ENCODE measurements at places on chromosomes 1 and 21. TPM values are rescaled to one million over a fixed set of nuclear protein-coding genes. Genes with fewer than 3 reads are reported as not detected.

DNA sequence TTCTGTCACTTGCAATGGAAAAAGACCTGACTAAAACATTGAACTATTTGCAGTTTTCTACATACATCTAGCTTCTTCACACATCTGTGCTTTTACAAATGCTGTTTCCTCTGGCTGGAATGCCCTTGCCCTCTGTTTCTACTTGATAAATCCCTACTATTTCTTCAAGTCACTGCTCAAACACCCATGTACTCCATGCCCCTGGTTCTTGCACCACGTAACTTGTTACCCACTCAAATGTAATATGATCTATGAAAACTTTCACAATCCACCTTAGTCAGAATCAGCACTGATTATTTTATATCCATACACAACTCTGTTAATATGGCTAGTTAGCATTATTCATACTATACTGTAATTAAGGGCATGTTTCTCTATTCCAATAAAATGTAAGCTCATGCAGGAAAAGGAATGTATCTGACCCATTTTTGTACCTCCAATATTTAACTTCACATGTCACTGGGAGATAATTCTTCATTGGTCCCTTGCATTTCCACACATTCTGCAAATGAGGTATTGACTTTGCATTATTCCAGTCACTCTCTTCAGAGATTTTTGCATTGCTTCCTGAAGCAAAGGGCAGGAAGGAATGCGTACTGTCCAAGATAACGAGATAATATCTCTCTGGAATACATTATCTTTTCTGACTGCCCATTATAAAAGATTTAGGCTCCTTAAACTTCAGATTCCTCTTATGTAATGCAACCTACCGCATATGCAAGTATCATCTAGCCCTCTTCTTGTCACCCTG lies 158.3 kb downstream of the COL24A1 start:
- no peak for DNase-seq

The RBBP5 gene
- 12.2 TPM for total RNA-seq

The C1orf185 gene
- not detected for total RNA-seq

The IFI44L gene
- 5.5 TPM for total RNA-seq

DNA sequence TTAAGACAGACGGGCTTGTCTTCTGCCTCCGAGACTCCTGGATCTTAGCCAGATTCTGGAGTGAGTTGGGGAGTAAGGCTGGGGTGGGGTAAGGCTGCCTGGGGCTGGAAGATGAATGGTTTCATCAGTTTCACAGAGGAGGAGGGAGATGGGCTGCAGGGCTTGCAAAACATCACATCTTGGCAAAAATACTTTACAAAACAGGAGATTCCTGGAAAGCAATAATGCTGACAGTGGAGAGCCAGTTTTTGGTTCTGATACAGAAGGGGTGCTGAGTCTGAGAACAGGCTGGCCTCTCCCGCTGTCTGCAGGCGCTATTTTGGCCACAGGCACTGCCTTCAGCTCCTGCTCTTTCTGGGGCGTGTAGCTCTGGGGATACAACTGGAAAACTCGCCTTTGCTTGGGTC lies 83.4 kb upstream of the KCNE2 start:
- no peak for DNase-seq

The GBP1 gene
- total RNA-seq: 19.2 TPM

GRCh38 chr1:162383516-162383915 lies 2.0 kb downstream of the C1orf226 start:
- DNase-seq: no peak

- no peak for DNase-seq
These were observed 7.7 kb downstream of the ZBTB21 start for GRCh38 chr21:42002421-42002958.

- DNase-seq: no peak
These were observed 93.7 kb downstream of the DHRS3 start for GRCh38 chr1:12524266-12524665.

DNA sequence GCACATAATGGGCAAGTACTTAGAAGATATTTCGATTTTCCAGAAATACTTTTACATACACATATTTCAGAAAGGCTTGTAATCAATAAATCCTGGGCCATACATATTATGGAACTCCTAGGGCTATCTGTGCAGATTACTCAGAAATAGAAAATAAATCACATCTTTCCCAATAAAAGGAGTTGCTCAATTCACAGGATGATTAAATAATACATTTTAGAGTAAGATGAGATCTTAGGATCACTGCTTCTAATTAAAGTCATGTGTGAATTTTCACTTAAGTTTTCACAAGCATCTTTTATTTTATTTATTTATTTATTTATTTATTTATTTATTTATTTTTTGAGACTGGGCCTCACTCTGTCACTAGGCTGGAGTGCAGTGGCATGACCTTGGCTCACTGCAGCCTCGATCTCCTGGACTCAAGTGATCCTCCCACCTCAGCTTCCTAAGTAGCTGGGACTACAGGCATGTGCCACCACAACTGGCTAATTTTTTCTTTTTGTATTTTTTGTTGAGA lies 144.2 kb downstream of the HIVEP3 start:
- no peak for DNase-seq

DNA sequence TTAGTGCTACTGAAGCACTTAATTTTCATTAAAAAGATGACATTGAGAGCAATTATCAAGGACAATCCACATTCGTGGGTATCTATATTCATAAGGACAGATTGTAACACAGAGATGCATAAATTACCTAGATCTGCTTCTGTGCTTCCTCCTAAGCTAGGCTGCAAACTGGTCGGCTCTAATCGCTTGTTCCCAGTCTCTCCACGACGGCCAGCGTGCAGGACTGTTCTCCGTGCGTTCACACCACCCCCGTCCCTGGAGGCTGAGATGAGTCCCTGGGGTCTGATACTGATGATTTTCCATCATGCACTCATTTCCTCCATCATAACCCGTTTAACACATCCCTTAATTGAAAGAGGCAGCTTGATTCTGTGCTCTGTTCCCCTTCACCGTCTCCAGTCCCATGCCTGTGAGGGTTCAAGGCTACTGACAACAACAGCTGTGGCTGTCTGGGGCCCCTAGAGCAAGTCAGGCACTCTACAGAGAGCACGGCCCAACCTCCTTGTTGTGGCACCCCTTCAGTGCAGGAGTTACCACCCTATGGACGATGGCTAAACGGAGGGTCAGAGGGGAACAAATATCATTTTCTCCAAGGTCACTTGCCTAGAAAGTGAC lies 469.6 kb downstream of the NPHP4 start:
- no peak for DNase-seq

DNA sequence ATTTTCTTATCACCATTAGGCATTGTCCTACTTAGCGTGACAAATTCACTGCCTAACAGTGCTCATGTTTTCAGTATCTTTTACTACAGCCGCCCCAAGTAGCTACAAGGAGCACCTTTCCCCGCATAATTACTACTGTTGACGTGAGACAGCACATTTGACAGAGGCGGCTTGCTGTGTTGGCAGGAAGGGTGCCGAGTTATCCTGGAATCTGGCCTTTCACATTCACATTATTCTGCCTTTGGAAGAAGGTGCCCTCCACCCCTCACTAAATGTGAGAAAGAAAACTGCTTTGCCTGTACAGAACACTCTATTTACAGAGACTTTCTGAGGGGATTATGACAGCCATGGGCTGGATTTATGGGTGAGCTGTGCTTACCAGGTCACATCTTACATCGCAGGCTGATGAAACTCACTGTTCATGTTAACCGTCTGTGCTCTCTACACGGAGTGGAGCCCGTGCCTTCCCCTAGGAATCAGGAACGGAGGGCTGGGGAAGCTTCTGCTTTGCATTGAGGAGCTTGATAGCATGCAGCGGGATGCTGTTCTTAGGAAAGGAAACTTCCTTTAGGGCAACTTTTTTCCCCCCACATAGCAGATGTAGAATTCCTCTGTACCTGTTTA lies 148.0 kb upstream of the ZRANB2 start:
- no peak for DNase-seq

DNA sequence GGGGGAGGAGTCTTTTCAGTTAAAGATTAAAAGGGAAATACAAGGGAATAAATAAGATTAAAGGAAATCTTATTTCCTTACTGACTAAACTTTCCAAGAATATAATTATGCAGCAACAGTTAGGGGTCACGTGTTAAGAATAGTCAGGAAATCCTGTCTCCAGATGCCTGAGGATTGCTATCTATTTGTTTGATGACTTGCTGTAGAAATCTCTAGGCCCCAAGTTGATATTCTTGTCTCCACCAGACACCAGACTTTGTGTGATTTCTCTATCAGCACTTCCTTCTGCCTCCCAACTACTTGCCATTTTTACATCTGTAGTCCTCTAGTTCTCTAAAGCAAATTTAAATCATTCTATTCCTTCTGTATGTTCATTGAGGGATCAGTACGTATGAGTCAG lies 77.5 kb downstream of the RPAP2 start:
- no peak for DNase-seq

The MAP3K7CL gene
- 7.1 TPM for total RNA-seq

The TBCE gene
- 21.4 TPM for total RNA-seq

- no peak for DNase-seq
These were observed 123.7 kb downstream of the SMYD2 start for GRCh38 chr1:214404571-214405213.

GRCh38 chr21:42575111-42575510 lies 61.5 kb downstream of the SLC37A1 start:
- no peak for DNase-seq

GRCh38 chr21:45347712-45348499 lies 57.1 kb upstream of the COL18A1 start:
- DNase-seq: no peak

DNA sequence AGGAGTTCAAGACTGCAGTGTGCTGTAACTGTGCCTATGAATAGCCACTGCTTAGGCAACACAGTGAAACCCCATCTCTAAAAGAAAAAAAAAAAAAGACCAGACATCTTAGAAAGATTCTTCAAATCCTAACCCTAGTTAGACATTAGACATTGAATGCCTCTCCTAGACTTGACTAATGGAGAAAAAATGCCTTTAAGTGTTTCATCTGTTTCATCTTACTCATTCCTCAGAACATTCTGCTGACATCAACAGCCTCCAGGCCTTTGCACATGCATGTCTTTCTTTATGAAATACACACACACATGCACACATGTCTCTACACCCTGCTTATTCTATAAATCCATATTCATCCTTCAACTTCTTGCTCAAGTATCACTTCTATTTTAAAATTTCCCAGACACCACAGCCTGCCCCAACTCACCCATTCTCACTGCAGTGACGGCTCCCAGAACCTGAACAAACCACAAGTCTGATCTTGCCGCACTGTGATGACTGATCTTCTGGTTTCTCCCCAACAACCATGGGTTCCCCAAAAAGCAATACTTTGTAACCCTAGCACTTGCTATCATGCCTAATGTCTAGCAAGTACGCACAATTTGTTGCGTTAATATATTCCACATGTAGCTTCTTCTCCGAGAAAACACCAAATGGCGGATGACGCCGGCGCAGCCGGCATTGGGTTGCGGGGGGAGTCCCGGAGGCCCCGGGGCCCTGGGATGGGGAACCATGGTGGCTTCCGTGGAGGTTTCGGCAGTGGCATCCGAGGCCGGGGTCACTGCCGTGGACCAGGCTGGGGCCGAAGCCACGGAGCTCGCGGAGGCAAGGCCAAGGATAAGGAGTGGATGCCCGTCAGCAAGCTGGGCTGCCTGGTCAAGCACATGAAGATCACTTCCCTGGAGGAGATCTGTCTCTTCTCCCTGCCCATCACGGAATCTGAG lies 37.4 kb downstream of the LRRC52 start:
- no peak for DNase-seq

The CENPF gene
- total RNA-seq: 4.1 TPM

The TMIGD3 gene
- total RNA-seq: 5.7 TPM

- no peak for DNase-seq
These were observed 90.5 kb upstream of the ADAR start for GRCh38 chr1:154698320-154699096.

GRCh38 chr1:12511128-12511484 lies 106.9 kb downstream of the DHRS3 start:
- DNase-seq: no peak

DNA sequence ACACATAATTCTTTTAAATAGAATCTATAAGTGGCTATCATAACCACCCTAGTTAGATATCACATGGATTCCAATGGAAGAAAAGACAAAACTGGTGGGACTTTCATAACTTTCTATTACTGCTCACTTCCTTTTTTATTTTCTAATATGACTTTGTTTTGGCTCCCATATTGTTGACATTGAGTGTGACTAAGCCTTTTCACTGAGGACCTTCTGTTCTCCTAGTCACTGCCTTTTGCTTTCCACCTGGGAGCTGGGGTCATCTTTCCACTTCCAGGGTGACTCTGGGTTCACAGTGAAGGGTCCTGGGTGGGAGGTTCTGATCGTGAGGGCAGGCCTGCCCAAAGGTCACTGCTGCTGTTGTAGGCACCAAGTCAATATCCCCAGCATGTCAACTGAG lies 275.8 kb downstream of the TGFB2 start:
- no peak for DNase-seq

The KRTAP21-2 gene
- not detected for total RNA-seq

The PRAMEF18 gene
- total RNA-seq: not detected

DNA sequence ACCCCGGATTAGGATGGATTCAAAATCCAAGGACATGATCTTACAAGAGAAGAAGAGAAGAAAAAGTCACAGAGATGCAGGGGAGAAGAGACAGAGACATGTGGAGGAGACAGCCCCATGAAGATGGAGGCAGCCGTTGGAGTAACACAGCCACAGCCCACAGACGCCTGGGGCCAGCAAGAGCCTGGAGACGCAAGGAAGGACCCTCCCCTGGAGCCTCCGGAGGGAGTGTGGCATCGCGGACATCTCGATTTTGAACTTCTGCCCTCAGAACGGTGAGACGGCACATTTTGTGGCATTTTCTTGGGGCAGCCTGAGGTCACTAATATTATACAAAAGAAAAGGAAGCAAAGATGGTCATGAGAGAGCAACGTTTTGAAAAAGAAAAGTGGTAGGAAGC lies 28.8 kb downstream of the ABCG1 start:
- no peak for DNase-seq

The IER5 gene
- 6.7 TPM for total RNA-seq

DNA sequence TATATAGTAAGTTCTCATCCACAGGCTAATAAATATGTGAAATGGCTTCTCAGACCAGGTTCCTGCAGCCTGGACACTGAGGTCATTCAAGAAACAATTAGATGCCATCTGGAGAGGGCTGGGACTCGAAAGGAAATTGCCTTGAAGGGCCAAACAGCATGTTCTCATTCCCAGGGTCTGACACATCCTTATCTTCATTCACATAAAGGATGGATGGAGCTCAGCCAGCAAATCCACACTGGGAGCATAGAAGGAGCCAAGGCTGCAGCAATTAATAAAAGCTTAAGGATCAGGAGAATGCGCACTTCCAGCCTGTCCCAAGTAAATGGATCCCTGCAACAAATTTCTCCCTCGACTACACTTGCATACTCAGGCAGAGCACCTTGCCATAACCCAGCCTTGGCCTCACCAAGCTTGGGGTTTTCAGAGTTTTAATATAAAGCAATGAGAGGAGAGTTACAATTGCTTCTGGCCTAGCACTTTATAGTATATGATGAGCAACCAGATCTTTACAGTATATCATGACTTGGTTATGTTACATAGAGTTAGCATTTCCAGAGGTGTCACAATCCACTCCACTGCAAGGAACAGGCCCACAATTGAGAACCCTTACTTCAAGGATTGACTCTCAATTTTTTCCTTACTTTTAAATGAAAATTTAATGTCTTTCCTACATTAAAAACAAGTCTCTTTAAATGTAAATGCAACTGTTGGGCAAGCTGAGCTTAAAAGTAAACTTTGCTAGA lies 55.9 kb downstream of the BCAR3 start:
- DNase-seq: no peak
